Body of pancreas (tissue), 4 donors: ENCODE measurements at places on chromosomes 6 and 20. TPM values are rescaled to one million over a fixed set of nuclear protein-coding genes. Genes with fewer than 3 reads are reported as not detected.

GRCh38 chr20:9225879-9226278, 157.0 kb downstream of the PLCB4 start:
- DNase-seq: no peak

LRRC1 gene
- total RNA-seq: 17.1 TPM

C20orf204 gene
- 3.0 TPM for total RNA-seq

DNA sequence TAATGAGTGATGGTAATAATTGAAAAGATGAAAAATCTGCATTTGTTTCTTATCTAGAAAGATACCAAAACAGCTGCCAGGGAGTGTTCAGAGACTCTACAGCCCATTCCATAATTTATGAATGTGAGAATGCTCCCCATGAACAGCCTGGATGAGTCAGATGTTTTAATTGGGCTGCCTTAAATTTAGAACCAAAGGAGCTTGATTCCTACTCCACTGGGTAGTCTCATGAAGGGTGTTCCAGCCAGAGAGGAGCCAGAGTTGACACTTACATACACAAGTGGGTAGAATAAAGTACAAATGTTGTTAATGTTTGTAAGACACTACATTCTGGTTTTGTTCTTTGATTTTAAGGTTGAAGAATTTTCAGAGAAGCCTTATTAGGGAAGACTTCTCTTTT, 158.7 kb upstream of the PRND start:
- DNase-seq: no peak

DNA sequence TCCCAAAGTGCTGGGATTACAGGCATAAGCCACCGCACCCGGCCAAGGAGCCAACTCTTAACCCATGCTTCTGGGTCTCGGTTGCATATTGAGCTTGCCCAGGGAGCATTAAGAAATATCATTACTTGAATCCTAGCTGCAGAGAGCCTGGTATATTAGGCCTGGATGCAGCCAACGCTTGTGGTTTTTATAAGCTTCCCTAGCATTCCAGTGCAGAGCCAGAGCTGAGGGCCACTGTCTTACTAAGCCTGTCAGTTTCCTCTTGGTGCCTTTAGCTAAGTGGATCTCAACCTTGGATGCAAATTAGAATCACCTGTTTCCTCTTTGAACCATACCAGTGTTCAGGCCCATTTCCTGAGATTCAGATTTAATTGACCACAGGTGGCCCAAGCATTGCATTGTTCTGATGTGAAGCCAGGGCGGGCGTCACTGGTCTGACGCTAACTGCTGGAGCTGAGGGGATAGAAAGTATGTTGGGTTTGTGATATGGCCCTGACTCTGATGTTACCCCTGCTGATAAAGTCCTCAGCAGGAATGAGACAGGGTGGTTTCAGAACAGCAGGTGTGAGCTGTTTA, 76.3 kb downstream of the BTBD3 start:
- no peak for DNase-seq

DNA sequence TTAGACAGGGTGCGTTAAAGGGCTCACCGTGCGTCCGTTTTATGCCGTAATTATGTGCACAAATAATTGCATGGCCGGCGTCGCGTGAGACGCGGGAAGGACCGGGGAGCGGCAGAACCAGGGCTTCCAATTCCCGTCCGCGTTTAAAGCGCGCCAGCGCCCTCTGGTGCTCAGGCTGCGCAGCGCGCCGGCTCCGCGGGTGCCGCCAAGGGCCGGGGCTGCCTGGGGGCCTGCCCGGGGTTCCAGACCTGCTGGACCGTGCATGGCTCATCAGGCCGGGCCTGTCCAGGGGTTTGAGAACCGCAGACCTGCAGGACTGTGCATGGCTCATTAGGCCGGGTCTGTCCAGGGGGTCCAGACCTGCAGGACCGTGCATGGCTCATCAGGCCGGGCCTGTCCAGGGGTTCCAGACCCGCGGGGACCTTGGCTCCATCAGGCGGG, 369.0 kb downstream of the THBS2 start:
- DNase-seq: peak; percentile 72

GRCh38 chr6:167407239-167408064, 82.6 kb downstream of the TTLL2 start:
- DNase-seq: no peak

FGD2 gene
- total RNA-seq: 10.1 TPM

GRCh38 chr6:44386929-44387345, 569 bp upstream of the CDC5L start:
- peak; percentile 21 for DNase-seq

- DNase-seq: no peak
These were observed 6.8 kb upstream of the HLA-B start for GRCh38 chr6:31363811-31364210.

COL20A1 gene
- total RNA-seq: not detected

DNA sequence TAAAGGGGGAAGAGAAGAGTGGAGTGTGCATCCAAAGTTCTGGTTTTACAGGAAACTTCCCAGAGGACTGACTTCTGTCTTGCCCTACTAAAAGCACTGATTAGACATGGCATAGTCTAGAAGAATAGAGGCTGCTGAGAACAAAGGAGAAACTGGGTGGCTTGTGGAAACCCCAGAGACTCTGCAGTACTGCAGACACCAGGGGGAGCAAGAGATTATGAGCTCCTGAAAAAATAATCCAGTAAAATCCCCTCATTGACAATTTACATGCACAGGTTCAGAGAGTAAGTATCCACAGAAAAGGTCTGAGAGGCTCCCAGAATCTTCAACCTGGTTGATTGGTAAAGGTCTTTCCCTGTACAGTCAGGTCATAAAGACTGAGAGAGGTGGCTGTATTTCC, 48.7 kb upstream of the CLVS2 start:
- no peak for DNase-seq

GRCh38 chr6:94041945-94042709, 622.8 kb upstream of the EPHA7 start:
- no peak for DNase-seq

DNA sequence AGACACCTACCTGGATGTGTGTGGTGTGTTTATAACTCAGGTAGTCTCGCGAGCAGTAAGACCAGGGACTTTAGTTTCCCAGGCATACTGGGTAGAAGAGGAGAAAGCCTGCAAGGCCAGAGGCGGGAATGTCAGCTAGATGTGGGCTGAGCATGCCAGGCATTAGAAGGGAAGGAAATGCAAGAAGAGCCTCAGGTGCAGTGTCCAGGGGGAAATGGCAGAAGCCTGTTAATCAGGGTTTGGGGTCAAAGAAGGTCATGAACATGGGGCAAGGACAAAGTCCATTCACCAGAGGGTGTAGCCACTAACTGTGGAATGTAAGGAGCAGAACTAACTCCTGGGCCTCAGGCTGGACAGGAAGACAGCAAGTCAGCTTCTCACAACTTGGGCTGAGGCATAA, 305.0 kb downstream of the SMOC2 start:
- DNase-seq: no peak

GRCh38 chr20:33373735-33374605, 27.3 kb downstream of the CDK5RAP1 start:
- DNase-seq: peak; percentile 43

GRCh38 chr6:16698997-16699868, 62.0 kb downstream of the ATXN1 start:
- no peak for DNase-seq

DNA sequence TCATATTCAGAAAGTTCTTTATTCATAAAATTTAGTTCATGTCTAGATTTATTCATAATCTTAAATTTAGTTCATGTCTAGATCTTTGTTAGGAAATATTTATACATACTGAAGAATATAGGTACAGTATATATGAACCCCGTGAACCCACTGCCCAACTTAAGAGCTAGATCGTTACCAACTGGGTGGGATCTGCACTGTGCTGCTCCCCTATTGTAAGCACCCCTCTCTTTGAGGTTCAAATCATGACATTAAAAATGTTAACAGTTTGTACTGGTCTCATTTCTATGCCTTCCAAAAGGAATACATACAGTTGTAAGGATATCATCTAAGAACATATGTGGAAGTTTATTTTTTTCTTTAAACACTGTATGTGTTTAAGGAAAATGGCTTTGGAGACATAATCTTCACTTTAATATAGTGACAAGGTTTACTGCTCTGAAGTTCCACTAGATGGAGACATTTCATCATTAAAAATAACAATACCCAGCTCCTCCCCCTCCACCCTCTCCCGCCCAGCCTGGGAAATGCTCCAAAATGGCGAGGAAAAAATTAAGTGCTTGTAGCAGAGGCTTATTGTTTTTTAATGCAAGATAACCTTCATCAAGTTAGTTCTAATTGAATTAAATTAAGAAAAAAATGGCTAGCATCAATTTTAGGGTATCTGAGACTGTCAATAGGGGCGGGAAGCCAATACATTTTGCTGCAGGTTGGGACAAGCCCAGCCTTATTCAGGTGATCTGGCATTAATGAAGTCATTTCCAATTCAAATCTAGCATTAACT, 104.1 kb upstream of the TRAF3IP2 start:
- DNase-seq: peak; percentile 71

DNA sequence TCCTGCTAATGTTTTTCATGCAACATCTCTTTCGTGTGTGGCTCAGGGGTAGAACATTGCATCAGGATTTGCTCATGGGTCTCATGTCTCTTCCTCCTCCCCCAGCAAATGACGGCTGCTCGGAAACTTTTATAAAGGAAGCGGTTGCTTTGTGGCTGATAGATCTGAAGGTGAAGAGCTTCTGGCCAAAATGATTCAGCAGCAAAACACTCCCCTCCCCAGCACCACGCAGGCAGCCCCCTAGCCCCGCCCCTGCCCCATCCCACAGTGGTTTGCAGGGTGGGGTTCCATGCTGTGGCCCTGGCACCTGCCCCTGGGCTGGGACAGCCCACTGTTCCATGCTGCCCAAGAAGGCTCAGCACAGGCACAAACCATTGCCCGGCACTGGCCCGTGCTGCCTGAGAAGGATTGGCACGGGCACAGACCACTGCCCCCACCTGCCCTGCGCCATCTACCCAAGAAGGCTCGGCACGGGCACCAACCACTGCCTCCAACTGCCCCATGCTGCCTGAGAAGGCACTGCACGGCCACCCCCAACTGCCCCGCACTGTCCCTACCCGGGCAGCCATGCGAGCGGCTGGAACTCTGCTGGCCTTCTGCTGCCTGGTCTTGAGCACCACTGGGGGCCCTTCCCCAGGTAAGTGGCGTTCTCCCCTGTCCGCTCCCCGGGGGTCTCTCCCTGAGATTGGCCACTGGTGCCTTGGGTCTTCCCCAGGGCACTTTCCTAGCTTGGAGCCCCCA, at the start of gene CST7:
Gene CST7 (plus strand): TSS at position 331 of the 741 bp plus-strand sequence. CDS start 237 bp downstream, at position 568.
- DNase-seq: no peak

IRAK1BP1 gene
- 6.9 TPM for total RNA-seq

SLC17A1 gene
- total RNA-seq: not detected

- no peak for DNase-seq
These were observed 125.0 kb downstream of the ZDHHC14 start for GRCh38 chr6:157505912-157506491.

PACRG gene
- total RNA-seq: 10.9 TPM

PSORS1C2 gene
- total RNA-seq: not detected

DNA sequence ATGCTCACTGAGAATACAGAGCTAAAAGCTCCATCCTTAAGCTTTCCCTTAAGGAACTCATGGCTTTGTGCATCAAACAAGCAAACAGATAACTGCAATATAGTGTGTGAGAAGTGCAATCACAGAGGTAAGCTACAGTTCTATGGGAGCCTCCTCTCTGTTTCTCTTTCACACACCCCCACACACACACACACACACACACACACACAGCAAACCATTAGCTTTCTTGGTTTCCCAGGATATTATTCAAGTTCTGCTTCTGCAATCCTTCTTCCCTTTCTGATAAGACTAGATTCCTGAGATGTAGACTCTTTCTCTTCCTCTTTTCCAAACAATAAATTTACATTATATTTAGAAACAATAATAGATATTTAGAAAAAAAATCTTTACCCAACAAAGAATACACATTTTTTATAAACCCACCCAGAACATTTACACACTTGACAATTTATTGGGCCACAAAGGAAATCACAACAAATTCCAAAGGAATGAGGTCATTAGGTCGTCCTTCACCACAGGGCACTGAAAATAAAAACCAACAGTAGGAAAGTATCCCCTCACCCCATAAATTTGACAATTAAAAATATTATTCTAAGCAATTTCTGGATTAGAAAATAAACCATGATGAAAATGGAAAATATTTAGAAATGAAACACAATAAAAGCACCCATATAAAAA, 9.3 kb upstream of the GFOD1 start:
- DNase-seq: no peak

- DNase-seq: no peak
These were observed 72.7 kb downstream of the SRC start for GRCh38 chr20:37418591-37419109.

DNA sequence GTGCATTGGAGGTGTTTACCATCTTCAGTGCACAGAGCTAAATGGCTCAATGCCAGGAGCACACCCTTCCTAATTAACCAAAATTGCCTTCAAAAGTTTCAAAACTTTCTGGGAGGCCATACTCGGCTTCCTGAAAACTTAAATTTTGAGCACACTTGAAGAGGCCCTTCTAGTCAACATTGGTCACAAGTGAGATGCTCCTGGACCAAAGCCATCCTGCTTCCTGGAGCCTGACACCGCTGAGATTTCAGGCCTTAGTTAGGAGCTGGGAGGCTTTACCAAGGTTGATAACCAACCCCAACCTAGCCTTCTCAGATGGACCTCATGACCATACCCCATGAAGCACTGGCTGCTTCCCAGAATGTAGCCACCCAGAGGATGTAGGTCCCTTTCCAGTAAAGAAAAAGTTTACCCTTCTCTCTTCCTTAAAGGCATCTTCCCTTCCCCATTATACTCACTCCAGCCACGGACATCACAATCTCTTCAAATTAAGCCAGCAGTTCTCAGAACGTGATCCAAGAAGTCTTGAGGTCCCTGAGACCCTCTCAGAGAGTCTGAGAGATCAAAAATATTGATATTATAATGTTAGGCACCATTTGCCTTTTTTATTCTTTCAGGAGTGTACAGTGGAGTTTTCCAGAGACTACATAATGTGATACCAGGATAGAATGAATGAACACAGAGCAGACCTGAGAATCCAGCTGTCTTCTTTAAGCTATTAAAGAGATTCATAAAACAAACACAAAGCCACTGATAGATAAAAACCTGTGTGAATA, 32.8 kb upstream of the SPTLC3 start:
- DNase-seq: no peak

DNA sequence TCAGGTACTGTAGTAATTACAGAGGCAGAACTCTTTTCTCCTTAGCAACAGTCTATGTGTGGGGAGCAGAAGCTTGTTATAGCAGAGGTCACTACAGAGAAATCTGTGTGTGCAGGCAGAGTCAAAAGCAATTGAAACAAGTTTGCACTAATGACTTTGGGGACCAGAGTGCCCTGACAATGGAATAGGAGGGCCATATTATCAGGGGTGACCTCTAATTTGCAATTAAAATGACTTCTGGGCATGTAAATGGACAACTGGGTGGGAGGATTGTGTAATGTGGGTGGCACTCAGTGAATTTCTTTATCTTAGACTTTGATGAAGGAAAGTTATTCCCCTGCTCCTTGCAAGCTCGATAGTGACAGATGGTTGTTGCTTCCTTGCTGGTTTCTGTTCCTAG, 127.2 kb downstream of the PLCB4 start:
- no peak for DNase-seq

DNA sequence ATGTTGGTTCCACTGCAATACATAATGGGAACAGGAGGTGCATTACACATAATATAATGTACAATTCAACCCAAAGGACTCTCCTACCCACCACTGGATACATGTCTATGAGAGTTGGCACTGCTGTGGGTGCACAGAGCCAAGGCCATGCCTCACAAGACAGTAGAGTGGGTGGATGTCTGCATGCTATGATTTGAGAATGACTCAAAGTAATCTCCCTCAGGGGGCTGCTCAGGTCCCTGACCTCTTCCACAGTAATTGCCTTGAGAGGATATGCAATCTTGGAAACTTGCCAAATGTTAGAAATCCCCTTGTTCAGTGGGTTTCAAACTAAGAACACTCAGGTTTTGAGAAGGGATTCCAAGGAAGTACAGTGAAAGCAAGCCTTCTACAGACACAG, 79.0 kb downstream of the ANKEF1 start:
- DNase-seq: no peak
